Brain pericyte (primary cell): ENCODE measurements at places on chromosomes 6 and 20.

DNA sequence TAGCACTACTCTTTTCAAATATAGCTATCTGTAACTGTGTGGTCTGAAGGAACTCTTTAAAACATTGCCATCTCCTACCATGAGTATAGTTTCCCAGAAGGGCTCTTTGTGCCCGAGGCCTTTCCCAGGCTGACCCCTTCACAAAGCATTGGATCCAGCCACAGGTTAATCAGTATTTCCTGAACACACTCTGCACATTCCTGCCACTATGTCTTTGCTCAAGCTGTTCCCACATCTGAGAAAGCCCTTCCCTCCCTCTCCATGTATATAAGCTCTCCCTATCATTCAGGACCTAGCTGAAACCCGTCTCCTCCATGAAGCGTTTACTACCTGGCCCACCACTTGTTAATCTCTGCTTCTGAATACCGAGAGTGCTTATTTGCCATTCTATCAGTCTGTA, 47.8 kb upstream of the PKHD1 start:
- no peak for DNase-seq

- DNase-seq = no peak
These were observed 129.0 kb downstream of the EDN3 start for GRCh38 chr20:59429396-59429795.

- no peak for DNase-seq
These were observed 92.6 kb downstream of the SNX5 start for GRCh38 chr20:17875981-17876385.

- no peak for DNase-seq
These were observed 398.0 kb downstream of the CDKAL1 start for GRCh38 chr6:20932284-20932683.

- DNase-seq = no peak
These were observed 46.7 kb upstream of the FNDC1 start for GRCh38 chr6:159122453-159122852.

- DNase-seq = no peak
These were observed 627.2 kb downstream of the BCKDHB start for GRCh38 chr6:80733641-80734040.

DNA sequence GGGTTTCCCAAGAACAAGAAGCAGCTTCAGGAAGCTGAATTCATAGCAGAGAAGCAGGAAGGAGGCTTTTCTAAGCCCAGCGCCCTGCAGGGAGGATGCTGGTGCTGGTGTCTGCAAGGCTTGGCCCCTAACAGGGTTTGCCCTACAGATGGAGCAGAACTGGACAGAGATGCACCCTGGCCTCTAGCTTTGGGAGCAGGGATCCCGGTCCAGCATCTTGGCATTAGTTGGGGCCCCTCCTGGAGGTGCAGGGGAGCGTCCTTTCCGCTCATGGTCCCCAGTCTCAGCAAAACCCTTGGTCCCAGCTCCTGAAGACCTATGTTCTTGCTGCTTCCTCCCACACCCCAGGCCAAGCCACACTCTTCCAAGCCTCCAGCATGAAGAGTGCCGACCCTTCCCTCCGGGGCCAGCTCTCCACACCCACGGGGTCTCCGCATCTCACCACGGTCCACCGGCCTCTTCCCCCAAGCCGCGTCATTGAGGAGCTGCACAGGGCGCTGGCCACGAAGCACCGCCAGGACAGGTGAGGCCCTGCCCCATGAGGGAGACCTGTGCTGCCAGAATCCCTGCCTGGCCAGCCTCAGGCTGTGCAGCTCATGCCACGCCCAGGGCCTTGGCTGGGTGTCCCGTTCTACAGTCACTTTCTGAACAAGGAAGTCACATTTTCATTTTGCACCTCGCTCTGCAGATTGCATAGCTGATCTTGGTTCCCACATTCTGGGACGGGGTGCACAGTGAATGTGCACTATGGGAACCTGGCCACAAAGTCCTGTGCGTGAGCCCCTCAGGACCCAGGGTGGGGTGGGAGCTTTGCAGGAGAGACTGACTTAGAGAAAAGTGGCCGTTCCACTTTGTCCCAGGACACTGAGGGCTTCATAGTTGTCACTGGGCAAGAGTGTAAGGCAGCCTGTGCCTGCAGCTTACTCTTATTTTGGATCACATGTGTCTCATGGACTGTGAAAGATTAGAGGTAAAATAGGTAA, 160.2 kb downstream of the SYCP2 start:
- no peak for DNase-seq

DNA sequence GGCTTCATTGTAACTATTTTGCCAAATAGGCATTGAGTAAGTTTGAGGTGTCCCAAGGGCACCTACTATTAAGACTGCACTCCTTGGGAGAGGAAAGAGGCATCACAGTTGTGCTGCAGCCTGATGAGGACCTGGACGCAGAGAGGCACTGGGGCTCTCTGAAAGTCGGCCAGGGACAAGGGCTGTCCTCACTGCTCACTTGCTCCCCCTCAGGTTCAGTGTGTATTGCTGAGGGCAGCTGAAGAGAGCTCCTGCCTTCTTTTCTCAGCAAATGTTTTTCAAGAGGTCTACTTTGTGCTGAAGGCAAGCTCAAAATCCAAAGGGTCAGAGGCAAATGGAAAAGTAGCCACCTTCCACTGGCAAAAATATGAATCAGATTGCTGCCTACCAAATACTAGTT, 331.8 kb downstream of the RIMS1 start:
- no peak for DNase-seq

DNA sequence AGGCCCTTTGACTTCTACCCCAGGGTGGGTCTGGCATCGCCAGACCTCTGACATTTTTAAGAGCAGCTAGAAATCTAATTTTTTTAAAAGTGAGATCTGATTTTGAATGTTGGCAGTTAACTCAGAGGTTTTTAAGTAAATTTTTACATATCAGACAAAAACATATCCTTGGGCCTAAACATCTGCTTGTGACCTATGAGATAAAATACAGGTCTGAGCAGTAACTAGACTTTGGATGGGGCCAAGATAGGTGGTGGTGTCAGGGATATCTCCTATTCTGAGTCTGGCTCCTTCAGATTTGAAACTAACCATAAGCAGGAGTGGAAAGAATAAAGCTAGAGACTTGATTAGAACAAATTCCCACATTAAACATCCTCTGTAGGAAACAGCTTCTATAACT, 17.6 kb downstream of the RALY start:
- no peak for DNase-seq

DNA sequence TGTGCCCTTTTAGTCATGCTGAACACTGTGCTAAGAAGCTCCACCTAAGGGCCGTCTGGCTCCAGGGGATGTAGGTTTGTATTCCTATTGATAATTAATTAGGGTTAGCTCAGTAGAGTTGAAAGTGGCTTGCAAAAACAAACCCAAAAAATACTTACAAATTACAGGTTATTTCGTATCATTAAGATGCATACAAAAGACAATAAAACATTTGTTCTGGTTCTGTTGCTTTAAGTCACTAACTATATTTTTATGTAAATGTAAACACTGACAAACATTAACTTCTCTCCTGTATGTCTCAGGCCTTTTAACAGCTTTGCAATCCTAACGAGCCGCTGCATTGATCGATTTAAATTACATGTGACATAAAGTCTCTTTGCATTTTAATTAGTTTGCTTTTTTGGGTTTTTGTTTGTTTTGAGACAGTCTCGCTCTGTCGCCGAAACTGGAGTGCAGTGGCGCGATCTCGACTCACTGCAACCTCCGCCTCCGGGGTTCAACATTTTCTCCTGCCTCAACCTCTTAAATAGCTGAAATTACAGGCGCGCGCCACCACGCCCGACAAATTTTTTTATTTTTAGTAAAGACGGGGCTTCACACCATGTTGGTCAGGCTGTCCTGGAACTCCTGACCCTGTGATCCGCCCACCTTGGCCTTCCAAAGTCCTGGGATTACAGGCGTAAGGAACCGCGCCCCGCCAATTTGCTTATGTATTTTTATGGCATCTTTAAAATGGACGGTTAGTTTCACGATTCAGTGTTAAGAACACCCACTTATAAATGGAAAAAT, 110.9 kb downstream of the HFE start:
- no peak for DNase-seq
